Forelimb muscle (tissue), 1 donor: ENCODE measurements at places on chromosomes 1 and 21. TPM values are rescaled to one million over a fixed set of nuclear protein-coding genes. Genes with fewer than 3 reads are reported as not detected.

DNA sequence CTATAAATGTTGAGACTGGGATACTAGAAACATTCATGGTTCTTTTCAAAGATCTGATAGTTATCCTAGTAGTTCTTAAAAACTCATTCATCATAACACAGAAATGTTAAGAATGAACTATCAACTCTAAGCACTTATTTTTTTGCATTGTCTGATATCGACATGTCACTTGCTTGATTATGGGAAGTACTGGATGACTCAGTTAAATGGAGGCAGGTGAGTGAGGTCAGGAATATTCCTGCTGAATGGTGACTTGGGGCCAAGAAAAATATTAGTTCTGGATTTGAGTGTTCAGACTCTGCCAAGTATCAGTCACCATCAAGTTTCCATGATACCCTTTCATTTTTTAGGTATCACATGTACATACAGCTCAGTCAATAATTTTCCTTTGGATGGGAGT is 63.6 kb downstream of the NEK7 start:
- no peak for DNase-seq

- no peak for DNase-seq
Observed at GRCh38 chr1:86504895-86505563, 36.3 kb downstream of the CLCA1 start.

GRCh38 chr1:12215118-12215961 is 14.5 kb upstream of the VPS13D start:
- DNase-seq = no peak

DCAF8 gene
- 110 TPM for polyA plus RNA-seq

SPATA21 gene
- polyA plus RNA-seq = not detected
